Activated CD8-positive, alpha-beta memory T cell treated with anti-CD3 and anti-CD28 coated beads, Interleukin-2, amount 50 U/mL, for 48 hours (primary cell): ENCODE measurements at places on chromosomes 5 and 9.

- DNase-seq, result no peak
Observed at GRCh38 chr5:115801152-115801551, 15.3 kb downstream of the CDO1 start.

- no peak for DNase-seq
Observed at GRCh38 chr5:19270153-19270552, 717.8 kb downstream of the CDH18 start.

- no peak for DNase-seq
Observed at GRCh38 chr5:14706615-14707021, 42.1 kb downstream of the OTULIN start.

DNA sequence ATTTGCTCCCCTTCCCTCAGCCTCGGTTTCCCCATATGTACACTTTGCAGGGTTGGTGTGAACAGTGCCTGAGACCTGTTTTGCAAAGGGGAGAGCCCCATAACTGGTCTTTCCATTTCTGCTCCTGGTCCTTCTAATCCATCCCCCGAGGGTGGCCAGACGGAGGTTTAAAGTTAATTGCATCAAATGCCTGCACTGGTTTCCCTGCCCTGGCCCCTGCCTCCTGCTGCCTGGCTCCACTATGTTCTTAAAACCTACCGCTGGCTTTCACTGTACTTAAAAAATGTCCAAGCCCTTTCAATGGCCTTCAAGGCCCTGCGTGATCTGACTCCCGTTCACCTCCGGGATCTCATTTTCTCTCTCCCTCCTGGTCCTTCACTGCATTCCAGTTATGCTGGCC, 183.0 kb downstream of the RGS3 start:
- DNase-seq, result peak; percentile 17

DNA sequence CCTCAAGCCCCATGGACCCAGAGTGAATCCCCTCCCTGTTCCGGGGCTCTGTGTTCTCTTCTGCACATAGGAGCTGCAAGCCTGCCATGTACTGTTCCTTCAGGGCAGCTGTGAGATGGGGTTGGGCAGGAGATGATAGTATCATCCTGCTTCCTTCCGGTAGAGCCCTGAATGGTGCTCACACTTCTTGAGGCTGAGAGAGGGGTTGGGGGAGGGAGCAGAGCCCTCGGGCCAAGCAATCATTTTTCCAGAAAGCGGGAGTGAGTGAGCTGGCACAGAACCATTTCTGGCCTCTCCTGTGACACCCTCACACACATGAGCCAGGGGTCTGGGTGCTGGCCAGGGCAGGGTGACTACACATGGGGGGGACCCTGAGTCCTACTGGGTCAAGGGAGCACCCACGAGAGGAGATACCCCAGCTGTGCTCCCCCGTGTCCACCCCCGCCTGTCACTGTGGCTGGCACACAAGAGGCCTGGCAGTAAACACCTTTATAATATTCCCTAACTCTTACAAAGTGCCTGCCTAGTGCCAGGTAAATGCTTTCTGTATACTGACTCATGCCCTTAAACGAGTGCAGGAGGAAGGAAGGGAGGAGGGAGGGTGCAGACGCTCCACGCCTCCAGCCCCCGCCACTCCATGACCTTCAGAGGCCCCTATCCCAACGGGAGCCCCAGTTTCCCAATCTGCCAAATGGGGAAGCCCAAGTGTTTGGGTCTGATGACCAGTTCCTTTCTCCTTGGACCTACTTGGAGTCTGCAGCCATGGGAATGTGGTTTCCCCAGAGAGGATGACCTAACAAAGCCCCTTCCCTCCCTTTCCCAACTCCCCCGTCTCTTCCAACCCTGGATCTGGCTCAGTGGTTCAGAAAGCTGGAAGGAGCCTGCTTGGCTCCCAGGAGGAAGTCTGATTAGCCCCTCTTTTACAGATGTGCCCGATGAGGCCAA, 15.5 kb downstream of the AKNA start:
- DNase-seq, result no peak

GRCh38 chr5:126994485-126994884, 35.9 kb downstream of the MARCHF3 start:
- DNase-seq, result no peak

GRCh38 chr5:33927685-33928084, 8.5 kb upstream of the RXFP3 start:
- no peak for DNase-seq

DNA sequence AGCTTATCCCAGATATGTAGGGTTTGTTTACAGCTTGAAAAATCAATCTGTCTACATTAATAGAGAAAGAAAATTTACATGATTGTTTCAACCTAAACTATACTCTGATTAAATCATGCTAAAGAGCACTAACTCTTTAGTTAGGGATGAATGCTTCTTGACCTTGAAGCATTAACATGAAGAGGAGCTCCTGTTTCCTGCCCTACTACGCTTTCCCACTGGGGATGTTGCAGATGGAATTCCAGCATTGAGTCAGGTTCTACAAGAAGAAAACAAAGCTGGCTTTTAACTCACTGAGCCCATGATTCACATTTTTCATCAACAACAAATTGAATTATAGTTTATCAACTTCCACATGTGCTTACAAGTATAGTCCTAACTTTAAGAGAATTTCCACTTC, 471.3 kb downstream of the TMEM232 start:
- DNase-seq, result no peak

DNA sequence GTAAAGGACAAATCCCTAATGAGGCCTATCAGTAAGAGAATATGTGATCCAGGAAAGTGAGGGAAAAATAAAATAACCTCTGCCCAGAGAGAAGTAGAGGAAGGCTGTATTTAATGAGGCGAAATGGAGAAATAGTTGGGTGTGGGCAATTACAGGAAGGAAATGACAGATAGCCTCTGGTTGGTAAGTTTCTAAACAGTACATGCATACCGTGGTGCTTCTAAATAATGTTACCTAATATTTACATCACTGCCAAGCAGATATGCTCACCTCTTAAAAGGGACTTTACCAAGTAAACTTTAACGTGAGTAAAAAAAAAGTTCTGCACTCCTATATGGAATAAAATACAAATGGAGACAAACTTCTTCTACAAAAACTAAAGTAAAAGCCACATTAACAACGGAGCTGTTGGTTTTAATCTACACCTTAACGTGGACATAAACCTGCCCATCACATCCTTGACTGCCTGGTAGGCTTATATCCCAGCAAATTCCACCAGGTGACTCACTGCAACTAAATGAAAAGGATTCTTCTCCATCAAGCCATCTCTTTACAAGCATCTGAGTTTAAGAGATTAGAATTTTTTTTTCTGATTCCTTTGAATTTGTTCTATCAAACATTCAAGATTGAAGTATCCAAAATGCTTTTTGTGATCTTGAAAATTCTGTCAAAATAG, 12.4 kb downstream of the NFIL3 start:
- DNase-seq, result no peak

- DNase-seq, result no peak
Observed at GRCh38 chr5:174503086-174503460, 221.3 kb upstream of the MSX2 start.

DNA sequence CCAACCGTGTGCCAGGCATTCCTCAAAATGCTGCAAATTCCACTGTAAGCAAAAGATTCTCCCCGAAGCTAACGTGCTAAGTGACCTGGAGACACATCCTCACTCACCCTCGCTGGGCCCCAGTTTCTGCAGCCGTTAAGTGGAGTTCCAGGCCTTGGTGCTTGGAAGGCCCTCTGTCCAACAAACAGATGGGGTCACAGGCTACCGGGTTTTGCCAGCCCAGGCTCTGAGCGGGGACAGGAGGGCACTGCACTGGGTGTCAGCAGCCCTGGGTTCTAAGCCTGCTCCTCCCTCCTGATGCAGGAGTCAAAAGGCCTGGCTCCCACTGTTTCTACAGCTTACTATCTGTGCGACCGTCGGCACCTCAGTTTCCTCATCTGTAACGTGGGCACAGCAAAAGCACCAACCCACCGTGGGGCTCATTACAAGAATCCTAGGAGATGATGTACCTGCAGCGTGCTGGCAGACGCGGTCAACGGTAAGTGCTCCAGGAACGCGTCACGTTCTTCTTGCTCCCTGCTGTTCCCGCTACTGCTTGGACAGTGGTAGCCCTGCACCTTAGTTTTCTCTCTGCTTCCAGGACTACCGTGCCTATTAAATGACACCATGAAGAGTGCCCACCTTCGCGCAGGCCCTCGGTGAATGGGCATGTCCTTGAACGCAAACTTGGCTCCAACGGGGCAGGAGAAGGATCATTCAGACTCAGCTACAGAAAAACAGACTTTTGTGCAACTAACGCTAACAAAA, 84.8 kb downstream of the ADAMTS2 start:
- DNase-seq, result peak; percentile 30

- no peak for DNase-seq
Observed at GRCh38 chr9:106025453-106025852, 331.1 kb downstream of the TMEM38B start.

GRCh38 chr5:150189728-150190502, at the start of gene SLC6A7:
SLC6A7 (plus strand) TSS chr5:150190062; CDS start chr5:150190328, 266 bp downstream.
- DNase-seq, result no peak

GRCh38 chr5:151156507-151157420, 815 bp downstream of the ANXA6 start:
- DNase-seq, result peak; percentile 65

DNA sequence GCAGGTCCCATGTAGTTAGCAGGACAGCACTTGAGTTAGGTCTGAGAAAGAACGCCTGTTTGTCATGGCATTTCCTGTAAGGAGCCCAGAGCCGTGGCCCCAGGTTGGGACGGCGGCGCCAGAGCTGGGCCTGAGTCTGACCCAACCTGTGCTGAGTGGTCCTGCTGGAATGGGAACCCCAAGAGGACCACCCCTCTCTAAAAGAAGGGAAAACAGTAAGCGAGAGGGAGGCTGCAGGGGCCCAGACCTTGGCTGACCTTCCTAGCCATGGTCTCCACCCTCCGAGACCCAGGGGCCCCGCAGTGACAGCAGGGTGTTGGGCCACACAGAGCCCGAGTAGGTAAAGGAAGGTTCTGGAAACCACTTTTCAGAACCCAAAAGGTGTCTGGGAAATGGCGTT, 1.8 kb upstream of the LRRC14B start:
- DNase-seq, result no peak

DNA sequence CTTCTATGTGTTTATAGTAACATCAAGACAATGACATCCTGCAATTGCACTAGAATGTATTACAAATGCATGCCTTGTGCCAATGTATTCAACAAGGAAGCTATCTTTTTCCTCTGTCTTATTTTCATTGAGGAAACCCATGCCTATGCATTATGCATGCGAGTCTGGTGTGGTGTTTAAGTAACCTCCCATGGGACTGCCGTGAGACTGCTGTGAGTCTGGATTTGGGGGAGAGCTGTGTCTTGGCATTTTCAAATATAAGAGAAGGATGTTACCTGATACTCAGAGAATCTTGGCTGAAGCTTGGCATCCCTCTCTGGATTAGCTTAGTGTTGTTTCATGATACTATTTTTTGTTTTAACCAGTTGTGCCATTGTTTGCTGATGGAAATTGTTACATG, 98.3 kb downstream of the F2RL2 start:
- no peak for DNase-seq

GRCh38 chr9:78613006-78613405, 316.1 kb downstream of the PSAT1 start:
- DNase-seq, result no peak

DNA sequence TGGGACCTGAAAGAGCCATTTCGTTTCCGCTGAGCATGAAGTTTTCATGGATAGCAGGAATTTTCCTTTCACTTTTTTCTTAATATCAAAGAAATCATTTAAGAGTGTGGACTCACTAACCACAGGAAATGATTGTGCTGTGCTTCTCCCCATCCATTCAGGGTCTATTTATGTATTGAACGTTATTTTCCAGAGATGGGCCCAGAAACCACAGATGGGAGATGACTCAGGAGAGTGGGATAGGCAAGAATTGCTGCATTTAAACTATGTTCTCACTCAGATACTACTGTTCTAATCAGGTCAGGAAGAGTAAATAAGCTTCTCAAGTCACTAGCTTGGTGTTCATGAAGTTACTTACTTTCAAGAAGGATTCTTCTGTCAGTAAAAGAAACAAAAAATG, 763.8 kb downstream of the DTWD2 start:
- no peak for DNase-seq

DNA sequence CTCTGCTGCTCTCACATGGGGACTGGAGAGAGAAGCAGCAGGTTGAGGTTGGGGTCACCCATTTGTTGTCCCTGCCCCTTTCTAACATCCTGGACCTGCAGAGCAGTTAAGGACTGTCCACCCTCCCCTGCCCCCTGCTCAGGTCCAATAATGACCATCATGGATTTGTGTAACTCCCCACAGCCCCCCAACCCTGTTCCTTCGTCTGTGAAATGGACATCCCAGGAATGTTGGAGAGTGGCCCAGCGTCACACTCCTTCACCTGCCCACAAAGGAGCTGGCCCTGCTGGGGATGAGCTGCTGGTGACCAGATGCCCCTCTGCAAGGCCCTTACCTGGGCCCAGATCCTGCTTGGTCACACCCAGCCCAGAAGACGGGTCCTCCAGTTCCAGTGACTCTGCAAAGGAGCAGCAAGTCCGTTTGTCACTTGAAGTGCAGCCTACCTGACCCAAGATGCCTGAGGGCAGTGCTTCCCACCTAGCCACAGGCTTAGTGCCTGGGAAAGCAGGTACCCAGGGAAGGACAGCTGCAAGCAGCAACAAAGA, 10.4 kb downstream of the CD74 start:
- peak; percentile 53 for DNase-seq

DNA sequence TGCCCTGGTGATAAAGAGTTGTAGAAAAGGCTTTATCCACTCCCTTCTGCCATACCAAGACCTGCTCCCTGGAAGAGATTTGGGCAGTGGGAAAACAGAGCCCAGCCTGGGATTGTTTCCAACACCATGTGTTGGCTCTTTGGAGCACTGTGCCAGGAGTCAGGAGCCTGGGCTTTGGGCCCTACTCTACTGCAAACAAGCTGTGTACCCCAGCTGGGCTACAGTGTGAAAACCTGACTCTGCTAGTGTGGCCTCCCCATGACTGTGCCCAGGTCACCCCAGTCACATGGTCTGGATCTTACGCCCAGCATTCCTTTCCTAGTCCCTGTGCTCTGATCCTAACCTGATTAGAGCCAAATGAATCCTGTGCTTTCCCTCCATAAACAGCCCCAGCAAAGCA, 39.3 kb upstream of the SHB start:
- DNase-seq, result no peak

GRCh38 chr5:152290181-152290580, 114.9 kb downstream of the NMUR2 start:
- no peak for DNase-seq

GRCh38 chr5:83848941-83849340, 128.3 kb upstream of the HAPLN1 start:
- DNase-seq, result no peak
